Articular chondrocyte of knee joint (primary cell): ENCODE measurements at places on chromosomes 5 and 9. TPM values are rescaled to one million over a fixed set of nuclear protein-coding genes. Genes with fewer than 3 reads are reported as not detected.

The GABRP gene
- 0.11 TPM in 1 of 2 replicates, not detected in the other for total RNA-seq

The MLANA gene
- not detected in 2 replicates for total RNA-seq

The SPATA9 gene
- total RNA-seq = 0.11 and 1.7 TPM in 2 replicates

The CD72 gene
- 2.7 and 2.8 TPM in 2 replicates for total RNA-seq

The SNX2 gene
- total RNA-seq = 105 TPM in 2 replicates

The NMUR2 gene
- total RNA-seq = not detected in 2 replicates

The C7 gene
- not detected in 2 replicates for total RNA-seq

The HBEGF gene
- 1.8 and 5.2 TPM in 2 replicates for total RNA-seq
